ENCODE measurements at places on chromosomes 6 and 20.

DNA sequence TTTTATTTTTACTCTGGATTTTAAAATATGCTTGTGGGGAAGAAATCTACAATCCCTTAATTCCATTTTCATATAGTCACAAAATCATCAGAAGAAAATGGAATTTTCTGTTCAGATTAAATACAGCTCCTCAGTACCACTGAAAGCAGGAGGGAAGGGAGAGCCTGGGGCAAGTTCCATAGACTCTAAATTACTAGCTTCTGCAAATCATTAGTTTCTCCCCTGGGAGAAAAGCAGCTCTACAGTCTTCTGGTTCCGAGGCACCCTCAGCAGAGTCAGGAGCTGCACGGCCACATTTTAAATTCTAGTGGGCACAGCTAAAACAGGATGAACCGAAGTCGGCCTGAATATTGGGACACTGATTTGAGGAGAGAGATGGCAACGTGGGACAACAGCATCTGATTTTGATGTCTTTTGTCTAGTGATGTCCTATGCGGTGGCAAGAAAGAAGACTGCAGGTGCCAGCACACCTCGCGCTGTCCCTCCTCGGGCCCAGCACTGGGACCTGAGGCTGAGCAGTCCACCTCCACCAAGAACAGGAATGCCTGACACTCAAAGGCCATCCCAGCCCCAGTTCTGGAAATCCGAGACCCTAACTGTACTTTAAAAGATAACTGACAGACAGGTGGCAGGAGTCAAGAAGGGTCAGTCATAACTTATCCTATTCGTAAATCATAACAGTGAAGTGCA is 90.7 kb downstream of the FOXC1 start:
- no peak for DNase-seq

- DNase-seq, result no peak
Observed at GRCh38 chr6:56770011-56770520, 127.4 kb upstream of the DST start.

DNA sequence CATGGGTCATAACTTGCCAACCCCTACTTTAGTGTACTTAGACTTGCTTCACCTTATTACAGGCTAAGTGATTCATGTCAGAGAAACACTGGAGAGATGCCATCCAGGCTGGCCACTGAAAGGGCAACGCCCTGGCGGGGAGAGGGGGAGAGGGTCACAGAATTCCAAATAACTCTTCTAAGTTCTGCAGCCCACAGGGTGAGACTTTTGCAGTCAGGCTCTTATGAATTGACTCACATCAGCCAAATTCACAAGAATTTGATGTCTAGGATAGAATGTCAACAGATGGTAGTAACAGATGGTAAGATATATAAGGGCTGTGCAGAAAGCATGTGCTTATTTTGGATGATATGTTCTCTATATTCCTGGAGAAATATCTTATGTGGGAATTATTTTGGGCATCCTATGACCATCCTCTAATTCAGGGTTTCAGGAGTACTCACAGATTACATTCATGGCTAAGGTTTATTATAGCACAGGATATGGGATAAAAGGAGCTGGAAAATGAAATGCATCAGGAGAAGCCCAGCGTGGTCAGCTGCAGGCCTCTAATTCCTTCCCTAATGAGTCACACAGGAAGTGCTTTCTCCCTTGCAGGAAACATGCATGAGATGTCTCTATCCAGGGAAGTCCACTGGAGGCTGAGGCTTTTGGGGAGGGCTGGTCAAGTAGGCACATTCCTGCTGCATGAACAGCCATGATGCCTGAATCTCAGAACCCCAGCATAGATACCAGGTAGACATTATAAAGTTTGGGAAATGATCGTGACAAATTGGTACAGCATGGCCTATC is 58.7 kb upstream of the RIN2 start:
- DNase-seq, result peak; percentile 80

- no peak for DNase-seq
Observed at GRCh38 chr6:156437121-156437879, 339.9 kb upstream of the ARID1B start.

GRCh38 chr6:133767357-133767970 is 121.4 kb upstream of the TCF21 start:
- DNase-seq, result no peak

GRCh38 chr6:49551078-49551865 is 804 bp downstream of the C6orf141 start:
- DNase-seq, result no peak

DNA sequence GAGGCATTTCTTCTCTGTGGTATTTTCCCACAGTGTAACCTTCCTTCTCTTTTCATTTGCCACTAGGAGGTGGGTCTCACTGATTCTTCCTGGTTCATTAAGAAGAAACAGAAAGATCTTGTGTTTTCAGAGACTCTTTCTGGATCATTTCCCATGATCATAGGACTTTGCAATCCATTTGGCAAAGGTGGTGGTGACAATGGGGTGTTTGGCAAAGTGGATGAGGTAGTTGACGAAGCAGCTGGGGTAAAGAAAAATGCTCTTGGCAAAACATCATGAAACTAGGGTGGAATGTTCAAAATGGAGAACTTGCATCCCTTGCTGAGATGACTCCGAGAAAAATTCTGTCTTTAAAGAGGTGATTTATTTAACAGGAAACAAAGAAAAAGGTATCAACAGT is 50.6 kb downstream of the TRAF3IP2 start:
- DNase-seq, result no peak

- no peak for DNase-seq
Observed at GRCh38 chr20:42338294-42339201, 720.4 kb upstream of the CHD6 start.

DNA sequence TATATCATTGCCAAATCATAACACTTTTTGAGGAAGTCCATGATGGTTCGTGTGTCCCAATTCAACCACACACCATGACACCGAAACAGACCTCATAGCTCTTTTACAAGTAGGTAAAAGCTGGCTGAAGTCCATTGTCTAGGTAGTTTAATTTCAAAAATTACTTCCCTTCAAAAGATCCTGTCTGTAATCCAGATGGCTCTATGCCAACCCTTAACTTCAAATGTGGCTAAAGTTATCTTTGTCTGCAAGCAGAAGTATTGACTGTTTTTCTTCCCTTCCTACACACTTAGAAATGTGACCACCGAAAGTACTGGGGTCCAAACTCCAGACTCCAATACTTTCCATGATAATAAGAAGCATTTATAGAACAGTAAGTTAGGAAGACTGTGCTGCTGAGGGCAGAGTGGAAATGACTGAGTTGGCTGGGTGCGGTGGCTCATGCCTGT is 8.3 kb upstream of the TIAM2 start:
- DNase-seq, result no peak

GRCh38 chr6:31592396-31592771 is 422 bp downstream of the NCR3 start:
- DNase-seq, result no peak

DNA sequence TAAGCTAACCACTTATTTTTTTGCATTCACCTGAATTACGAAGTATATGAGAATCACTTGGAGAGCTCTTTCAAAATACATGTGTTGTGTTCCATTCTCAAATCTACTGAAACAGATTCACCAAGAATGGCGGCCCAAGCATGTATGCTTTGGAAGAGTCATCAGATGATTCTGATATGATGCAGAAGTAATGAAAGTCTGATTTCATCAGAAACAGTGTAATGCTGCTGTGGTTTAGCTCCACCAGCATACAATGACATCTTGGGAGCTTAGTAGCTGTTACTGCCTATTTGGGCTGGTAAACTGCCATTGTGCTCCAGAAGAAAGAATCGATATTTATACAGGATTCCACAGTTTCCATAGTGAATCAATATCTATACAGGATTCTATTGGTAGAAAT is 52.9 kb downstream of the UBR2 start:
- no peak for DNase-seq

DNA sequence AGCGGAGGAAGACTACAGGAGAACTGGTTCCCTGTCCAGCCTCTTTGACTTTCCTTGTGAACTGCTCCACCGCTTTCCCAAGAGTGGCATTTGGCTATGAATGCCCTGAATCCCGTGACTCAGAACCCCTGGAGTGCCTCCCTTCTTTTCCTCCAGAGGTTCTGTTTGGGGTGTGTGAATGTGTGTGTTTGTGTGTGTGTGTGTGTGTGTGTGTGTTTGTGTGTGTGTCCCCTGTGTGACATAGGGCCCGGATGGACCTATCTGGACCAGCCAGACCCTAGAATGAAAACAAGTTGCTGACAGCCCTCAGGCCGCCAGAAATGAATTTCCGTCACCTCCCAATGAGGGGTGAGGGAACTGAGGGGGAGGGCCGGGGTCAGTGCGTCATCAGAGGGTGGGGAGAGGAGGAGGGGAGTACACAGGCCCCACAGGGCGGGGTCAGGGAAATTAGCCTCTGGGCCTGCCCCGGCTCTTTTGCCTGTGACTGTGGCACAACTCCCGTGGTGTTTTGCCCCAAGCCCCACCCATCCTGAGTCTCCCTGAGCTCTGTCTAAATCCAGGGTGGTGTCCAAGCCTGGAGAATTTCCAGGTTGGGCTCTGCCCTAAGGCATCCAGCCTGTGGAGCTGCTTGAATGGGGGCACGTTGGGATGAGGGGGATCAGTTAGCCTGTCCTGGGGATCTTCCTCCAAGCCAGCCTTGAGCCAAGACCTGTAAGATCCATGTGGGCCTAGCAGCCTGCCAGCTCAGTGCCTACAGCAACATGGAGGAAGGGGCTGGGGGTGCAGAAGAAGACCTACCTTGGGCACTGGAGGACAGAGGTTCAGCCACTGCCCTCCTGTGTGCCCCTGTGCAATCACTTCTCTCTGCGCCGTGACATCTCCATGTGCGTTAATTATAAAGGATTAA is 15.2 kb upstream of the MRPS18A start:
- DNase-seq, result no peak

GRCh38 chr20:20931632-20932031 is 174.5 kb downstream of the LINC00237 start:
- no peak for DNase-seq

DNA sequence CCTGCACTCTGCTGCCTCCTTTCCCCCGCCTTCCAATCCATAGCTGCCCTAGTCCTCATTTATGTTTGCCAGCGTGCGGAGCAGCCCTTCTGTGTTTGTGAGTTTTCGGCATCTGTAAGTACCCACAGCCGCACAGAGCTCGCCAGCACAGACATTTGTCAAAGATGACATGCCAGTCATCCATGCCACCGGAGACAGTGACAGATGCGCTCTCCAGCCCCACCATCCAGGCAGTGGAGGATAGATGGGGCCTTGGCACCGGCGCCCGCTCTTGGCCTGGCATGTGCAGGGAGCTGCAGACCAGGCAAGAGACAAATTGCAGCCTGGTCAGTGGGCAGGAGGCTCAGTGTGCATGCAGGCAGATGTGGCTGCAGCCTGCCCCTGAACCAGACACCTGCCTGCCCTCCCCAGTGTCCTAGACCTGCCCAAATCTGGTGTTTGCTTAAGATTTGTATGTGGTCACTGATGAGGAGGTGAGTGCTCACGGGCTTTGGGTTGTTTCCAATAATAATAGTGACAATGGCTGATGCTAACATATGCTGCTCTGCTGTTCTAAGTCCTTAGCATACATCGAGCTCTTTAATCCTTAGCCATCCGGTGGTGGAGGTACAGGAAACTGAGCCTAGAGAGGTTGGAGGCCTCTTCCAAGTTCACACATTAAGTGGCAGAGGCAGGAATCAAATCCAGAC is 78.1 kb downstream of the UNC5CL start:
- DNase-seq, result no peak

- peak; percentile 91 for DNase-seq
Observed at GRCh38 chr20:20410678-20411077, 42.8 kb downstream of the INSM1 start.

DNA sequence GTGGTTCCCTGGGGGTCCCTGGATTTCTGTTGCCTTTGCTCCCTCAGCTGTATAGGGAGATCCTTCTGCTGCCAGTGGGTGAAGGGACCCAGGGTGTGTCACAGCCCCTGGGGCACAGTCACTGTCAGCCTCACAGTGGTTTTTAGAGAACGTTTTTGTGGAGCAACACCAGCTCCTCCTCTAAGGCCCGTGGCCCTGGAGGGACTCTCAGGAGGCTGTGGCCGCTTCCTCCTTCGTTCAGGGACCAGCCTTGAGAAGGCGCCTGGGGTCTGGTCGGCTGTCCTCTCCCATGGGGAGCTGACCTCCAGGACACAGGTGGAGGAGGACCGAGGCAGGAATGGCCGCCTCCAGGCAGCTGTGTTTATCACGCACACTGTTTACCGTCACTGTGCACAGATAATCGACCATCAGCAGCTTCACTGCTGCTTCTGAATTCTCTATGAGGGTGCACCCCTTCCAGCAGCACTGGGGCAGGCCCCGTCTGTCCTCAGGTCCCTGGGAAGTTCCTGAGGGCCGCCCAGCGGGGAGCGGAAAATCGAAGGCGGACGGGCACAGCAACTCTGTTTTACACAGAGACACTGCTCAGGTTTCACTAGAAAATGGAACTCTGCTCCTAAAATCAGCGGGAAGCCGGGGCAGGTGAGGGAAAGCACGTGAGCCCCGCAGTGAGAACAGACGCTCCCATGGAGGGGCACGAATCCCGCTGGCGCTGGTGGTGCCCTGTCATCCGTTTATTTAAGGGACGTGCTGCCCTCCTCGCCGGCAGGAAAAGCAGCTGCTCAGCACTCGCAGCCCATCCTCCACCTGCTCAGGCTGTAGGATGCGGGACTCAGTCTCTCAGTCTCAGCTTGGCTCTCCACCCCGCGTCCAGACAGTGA is 10.4 kb upstream of the FRMD1 start:
- DNase-seq, result no peak

DNA sequence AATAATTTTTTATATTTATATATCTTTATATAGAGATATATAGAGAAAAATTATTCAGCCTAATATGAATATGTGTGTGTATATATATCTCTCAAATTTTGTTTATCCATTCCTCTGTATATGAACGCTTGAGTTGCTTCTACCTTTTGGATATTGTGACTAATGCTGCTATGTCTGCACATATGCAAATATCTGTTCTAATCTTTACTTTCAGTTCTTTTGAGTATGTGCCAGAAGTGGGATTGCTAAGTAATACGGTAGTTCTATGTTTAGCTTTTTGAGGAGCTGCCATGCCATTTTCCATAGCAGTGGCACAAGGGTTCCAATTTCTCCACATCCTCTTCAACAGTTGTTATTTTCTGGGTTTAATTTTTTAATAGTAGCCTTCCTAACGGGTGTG is 72.8 kb upstream of the CEP85L start:
- no peak for DNase-seq

GRCh38 chr20:45307076-45307640 is 518 bp downstream of the RBPJL start:
- DNase-seq, result no peak

GRCh38 chr6:12034837-12035236 is 22.7 kb downstream of the HIVEP1 start:
- DNase-seq, result no peak

GRCh38 chr6:52925042-52925441 is 15.5 kb upstream of the GSTA3 start:
- DNase-seq, result no peak

DNA sequence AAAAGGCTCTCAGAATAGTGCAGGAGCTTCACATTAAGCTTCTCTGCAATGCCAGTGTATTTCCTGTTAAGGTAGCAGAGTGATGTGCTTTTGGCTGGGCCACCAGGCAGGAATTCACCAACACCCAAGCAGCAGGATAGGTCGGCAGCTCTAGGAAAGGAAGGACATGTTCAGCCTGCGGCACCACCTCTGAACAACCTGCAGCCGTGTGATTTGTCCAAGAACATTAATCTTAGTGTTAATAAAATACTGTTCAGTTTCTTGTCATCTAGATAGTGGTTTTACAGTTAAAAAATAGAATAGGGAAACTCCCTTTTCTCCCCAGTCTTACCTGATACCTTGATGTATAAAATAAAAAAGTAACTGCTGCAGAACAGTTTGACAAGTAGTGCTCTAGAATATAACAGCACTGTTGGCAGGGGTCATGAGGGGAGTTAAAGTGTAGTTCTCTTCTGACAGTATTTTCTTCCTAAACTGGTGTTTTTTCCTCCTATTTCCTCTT is 18.8 kb downstream of the ZNF292 start:
- DNase-seq, result no peak

GRCh38 chr6:78192057-78192456 is 539.2 kb downstream of the MEI4 start:
- no peak for DNase-seq
